NCI-H1417 (cell line): ENCODE measurements at places on chromosomes 11 and 22.
A peak's percentile ranks its signal among the peaks of the same experiment; 100 is the strongest.

DNA sequence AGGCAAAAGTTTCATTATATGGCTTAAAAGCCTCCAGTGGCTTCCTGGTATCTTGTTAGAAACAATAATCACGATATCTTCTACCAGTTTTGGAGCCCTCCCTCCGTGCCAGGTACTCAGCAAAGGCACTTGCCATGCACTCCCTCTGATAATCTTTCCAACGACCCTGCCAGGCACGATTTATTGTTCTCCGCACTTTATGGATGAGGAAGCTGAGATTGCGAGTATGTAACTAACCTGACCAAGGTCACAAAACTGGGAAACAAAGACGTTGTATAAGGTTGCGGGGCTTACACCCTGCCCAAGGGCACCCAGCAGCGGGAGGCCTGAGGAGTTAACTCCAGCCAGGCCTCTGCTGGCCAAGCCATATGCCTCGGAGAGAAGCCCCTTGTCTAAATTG is 218.1 kb downstream of the SNX19 start:
- DNase-seq = no peak

GRCh38 chr11:17275400-17276235 is 921 bp upstream of the NUCB2 start:
- peak; percentile 38 for DNase-seq

GRCh38 chr11:67285541-67286498 is 3.3 kb upstream of the ANKRD13D start:
- DNase-seq = no peak

DNA sequence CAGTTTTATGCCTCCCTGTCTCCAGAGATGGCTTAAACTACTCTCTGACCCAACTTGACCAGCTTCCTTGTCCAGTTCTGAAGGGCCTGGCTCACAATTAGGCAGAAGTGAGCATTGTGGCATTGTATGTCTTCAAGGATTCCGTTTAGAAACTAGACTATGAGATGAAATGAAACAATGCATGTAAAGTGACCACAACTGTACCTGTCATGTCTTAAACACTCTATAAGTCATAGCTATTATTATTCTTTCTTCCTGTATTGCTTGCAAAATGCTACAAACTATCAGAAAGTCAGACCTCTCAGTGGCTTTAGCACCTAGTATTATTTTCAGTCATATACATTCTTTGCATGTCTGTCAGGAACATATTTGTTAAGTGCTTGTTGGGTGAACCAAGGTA is 127.9 kb upstream of the MTMR2 start:
- no peak for DNase-seq

GRCh38 chr11:93532281-93532789 is 10.9 kb downstream of the SMCO4 start:
- no peak for DNase-seq

DNA sequence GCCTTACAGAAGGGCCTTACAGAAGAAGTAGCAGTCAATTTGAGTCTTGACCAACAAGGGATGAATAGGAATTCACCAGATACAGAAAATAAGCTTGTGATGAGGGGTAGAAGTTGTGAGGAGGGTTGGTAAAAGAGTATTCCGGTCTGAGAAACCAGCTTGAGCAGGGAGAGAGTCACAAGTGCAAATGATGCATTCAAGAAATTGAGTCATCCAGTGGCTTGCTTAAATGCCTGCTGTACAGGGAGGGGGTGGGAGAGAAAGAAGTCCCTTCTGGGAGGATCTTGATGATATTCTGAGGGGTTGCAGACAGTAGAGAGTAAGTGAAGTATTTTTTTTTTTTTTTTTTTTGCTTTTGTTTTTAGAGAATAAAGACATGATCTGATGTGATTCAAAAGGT is 9.2 kb downstream of the CCKBR start:
- no peak for DNase-seq

GRCh38 chr22:46500201-46500600 is 37.2 kb downstream of the CELSR1 start:
- no peak for DNase-seq

GRCh38 chr11:3049430-3050243 is 7.6 kb downstream of the CARS1 start:
- peak; percentile 66 for DNase-seq

GRCh38 chr22:20630873-20631617 is 123.6 kb downstream of the MED15 start:
- DNase-seq = no peak

DNA sequence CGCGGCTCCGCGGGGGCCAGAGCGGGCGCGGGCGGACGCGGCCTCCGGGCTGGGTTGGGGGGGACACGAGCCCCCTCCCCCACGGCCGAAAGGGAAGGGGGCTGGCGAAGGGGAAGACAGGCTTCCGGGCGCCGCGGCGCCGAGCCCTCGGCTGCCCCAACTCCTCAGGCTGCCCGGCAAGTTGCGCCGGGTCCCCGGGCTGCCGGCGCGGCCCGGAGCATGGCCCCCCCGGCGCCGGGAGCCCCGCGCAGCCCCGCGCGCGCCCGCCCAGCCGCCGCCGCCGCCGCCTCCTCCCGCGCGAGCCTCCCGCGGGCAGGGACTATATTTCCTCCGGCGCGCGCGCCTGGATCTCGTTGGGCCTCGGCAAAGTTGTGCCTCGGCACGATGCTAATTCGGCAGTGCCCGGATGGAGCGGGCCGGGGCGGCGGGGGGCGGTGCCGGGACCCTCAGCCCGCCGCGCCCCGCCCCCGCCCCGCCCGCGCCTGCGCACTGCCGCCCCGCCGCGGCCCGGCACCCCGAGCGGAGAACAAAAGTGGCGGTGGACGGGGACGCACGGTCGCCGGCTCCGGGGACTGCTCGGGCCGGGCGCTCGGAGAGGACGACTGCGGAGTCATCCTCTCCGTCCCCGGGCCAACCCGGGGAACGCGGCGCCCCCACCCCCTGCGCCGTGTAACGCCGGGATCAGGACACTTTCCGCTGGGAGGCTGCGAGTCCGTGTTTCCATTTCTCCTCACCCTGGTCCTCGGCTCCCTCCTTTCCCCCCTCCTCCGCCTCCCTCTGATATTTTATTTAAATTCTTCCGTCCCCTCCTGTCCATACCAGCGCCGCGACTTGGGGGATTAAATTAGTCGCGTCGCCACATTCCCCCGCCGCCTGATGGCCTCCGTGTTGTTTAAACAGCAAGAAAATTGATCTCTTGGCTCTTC is at the start of gene PHF21B:
TSS of gene PHF21B (minus strand) at position 400 of the 926 bp plus-strand sequence. CDS start 456 bp downstream, outside the sequence.
- DNase-seq = peak; percentile 63

DNA sequence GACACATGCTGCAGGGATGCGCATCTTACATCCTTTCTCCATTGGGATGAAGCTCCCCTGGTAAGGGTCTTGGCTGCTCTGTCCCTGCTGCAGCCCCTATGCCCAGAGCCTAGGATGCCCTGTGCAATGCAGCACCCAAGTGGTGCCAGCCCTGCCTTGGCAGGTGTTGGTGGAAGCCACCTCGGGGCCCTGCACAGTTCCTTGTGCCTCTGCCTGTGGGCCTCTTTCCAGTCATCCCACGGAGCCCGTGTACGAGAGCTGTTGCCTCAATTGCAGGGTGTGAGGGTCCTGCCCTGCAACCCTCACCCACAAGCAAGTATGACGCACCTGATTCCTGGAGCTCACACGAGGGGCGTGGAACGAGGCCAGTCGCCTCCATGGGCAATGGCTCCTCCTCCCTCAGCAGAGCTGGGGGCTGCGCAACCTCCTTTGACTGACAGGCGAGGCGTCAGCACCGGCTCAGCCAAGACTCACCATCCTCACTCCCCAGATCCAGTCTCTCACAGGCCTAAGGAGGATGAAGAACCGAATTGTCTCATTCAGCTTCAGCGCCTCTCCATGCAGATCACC is 719.6 kb downstream of the BRD1 start:
- no peak for DNase-seq

DNA sequence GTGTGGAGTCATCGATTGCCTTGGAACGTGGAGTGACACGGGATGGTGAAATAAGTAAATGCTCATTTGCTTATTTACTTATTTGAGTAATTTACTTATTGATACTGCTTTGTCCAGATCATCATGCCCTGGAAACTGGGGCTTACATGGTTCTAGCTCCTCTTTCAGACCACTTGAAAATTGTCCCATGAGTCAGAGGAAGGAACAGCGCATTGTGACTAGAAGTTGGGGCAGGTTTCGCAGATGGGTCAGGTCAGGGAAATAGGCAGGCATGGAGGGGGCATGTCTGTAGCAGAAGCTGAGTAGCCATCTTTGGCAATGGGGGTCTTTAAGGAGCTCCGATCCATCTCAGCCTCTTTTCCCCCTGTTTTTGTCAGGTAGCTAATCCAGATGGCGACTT is 104.2 kb upstream of the SORL1-AS1 start:
- DNase-seq = no peak

GRCh38 chr22:46770726-46771125 is 8.3 kb downstream of the TBC1D22A start:
- no peak for DNase-seq

- DNase-seq = no peak
These were observed 204.4 kb downstream of the ADAMTS15 start for GRCh38 chr11:130652671-130653335.

- no peak for DNase-seq
These were observed 727.7 kb upstream of the ANO5 start for GRCh38 chr11:21465203-21465602.

DNA sequence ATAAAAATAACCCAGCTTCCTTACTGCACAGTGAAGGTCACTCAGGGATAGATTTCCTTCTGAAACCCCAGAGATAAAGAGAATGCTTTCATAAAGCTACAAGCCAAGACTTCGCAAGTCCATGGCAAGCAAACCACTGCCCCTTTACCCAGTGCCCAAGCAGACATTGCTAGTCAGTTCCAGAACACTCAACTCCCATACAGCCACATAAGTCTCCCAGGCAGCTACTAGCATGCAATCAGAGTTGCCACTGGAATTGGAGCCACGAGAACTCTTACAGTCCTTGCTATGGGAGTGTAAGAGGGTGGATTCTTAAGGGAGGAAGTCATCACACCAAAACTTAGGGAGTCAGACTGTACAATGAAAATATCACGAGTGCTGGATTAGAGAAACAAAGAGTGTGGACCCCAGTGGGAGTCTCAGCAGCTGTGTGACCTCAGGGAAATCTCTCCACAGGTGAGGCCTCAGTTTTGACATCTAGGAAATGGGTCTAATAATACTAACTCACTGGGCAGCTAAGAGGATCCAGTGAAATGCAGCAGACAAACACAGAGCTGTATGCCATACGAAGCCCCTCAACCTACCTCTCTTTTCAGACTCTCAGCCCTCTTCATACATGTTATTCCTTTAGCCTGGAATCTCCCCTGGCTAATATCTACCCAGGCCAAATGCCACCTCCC is 526.6 kb downstream of the MN1 start:
- DNase-seq = no peak

- no peak for DNase-seq
These were observed 49.9 kb downstream of the TSPAN18 start for GRCh38 chr11:44776551-44777208.

DNA sequence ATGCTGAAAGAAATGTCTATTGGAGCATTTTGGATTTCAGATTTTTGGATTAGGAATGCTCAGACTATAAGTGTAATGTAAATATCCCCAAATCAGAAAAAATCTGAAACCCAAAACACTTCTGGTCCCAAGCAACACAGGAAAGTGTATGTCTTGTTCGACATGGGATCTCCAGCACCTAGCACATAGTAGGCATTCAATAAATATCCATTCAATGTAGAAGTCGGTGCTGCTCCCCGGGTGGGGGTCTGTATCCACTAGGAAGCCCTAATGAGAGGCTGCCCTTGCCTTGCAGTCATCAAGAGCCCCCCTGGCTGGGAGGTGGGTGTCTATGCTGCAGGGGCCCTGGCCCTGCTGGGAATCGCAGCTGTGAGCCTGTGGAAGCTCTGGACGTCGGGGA is 11.4 kb downstream of the SYT12 start:
- DNase-seq = no peak

DNA sequence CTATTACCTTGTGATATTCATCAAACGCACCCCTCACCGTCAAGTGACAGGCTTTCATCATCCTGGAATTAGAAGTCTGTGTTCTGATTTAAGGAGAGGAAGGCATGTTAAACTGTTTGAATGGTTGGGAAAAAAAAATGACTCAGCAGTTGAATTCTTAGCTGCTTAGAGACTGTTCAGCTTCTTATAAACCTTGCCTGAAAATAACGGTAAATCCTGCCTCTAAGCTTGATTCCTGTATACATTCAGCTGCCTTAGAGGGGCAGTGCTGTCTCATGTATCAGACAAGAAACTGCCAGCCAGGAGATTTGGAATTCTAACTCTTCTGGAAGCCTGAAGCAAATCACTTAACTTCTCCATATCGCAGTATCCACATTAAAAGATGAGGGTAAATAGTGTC is 437.4 kb downstream of the JRKL start:
- no peak for DNase-seq

GRCh38 chr11:113468726-113469345 is 6.4 kb downstream of the DRD2 start:
- DNase-seq = no peak

- no peak for DNase-seq
These were observed 28.4 kb upstream of the RAB38 start for GRCh38 chr11:88203604-88204003.

DNA sequence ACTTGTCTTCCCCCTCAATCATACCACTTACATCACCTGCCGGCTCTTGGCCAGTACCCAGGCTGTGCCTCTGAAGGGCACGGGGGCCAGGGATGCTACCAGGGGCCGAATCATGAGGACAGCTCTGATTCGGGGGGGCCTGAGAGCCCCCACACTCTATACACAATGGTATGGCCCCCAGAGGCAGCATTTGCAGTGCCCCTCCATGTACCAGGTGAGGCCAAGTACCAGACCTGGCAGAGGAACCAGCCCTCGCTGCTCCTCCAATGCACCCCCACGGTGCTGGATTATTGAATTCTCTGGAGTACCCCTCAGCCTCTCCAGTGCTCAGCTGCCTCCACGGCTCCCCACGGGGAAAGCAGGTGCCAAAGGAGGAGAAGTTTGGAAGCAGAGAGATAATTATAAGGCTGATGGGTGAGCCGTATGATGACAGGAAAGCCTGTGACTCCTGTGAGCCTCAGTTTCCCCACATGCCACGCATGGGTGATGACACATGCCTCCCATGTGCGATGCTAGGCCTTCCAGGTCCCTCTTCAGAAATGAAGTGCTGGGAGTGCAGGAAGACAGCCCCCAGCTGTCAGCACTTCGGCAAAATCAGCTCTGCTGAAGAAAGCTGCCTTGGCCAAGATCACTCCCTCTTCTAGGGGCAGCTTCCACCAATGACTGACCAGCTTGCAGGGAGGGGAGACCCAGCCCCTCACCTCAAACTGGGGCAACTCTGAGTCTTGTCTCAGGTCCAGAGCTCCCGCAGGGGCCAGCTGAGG is 69.9 kb downstream of the THAP12 start:
- peak; percentile 75 for DNase-seq

GRCh38 chr22:43081968-43082367 is 7.2 kb downstream of the TTLL1 start:
- DNase-seq = no peak

DNA sequence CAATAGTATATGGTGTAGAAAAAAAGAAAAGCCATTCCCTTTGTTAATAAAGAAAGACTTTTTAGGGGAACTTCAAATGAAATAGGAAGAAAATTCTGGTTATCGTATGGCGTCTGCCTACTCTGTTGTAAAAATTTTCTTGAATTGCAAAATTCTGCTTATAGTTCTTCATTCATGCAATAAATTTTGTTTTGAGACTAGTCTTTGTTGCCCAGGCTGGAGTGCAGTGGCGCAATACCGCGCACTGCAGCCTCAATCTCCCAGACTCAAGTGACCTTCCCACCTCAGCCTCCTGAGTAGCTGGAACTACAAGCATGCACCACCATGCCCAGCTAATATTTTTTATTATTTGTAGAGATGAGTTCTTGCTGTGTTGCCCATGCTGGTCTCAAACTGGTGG is 5.8 kb downstream of the DDIAS start:
- no peak for DNase-seq

GRCh38 chr11:10017911-10018310 is 276.1 kb downstream of the SBF2 start:
- no peak for DNase-seq
